Activated T-helper 1 cell treated with Interleukin-2 at 50 U/mL for 16 hours (primary cell): ENCODE measurements at places on chromosomes 2 and 18.

GRCh38 chr18:11176481-11176881 lies 27.1 kb upstream of the PIEZO2 start:
- no peak for DNase-seq

- no peak for DNase-seq
Measured at GRCh38 chr2:172228177-172228808, 125.6 kb upstream of the DLX2 start.

GRCh38 chr2:109275120-109276012 lies 146.4 kb downstream of the SH3RF3 start:
- no peak for DNase-seq

DNA sequence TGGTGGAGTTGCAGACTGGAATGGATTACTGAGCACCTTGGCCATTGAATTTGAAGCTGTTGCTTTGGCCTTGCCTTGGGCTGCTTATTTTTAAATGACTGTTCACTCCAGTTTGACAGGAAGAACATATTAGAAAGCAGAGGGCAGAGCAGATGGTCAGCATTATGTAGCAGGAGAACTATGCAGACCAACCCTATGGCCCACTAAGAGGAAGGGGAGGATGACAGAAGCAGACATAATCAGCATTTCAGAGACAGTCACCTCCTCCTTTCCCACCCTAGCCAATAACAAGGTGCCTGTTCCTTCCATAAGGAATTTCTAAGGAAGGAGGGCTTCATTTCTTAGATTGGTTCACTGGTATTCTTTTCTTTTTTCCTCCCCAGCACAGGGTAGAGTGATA lies 2.4 kb downstream of the CHRNA1 start:
- DNase-seq: no peak

DNA sequence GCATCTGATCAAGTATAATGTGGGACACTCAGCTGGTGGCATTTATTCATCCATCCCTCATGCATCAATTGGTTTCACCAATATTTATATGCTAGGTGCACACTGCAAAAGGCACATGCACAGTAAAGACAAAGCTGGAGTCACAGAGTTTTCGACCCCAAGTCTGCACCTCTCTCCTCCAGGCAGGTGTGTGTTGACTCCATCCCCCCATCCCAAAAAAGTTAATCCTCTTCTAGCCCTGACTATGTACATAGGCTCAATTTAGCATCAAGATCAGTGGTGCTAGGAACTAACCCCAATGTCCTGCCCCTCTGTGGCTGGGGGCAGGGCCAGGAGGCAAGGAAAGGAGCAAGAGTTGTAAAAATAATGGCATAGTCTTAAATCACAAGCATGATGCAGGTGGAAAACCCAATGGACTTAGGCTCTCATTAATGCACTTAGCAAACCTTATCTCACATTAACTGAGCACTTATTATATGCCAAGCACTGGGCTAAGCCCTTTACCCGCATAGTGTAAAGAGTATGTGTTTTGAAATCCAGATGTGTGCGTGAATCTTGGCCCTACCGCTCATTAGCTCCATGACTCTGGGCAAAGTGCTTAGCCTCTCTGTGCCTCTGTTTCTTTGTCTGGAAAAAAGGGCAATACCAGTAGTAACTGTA lies 3.1 kb downstream of the EVA1A start:
- DNase-seq: no peak

- DNase-seq: no peak
Measured at GRCh38 chr2:10019602-10020400, 23.5 kb upstream of the KLF11 start.

DNA sequence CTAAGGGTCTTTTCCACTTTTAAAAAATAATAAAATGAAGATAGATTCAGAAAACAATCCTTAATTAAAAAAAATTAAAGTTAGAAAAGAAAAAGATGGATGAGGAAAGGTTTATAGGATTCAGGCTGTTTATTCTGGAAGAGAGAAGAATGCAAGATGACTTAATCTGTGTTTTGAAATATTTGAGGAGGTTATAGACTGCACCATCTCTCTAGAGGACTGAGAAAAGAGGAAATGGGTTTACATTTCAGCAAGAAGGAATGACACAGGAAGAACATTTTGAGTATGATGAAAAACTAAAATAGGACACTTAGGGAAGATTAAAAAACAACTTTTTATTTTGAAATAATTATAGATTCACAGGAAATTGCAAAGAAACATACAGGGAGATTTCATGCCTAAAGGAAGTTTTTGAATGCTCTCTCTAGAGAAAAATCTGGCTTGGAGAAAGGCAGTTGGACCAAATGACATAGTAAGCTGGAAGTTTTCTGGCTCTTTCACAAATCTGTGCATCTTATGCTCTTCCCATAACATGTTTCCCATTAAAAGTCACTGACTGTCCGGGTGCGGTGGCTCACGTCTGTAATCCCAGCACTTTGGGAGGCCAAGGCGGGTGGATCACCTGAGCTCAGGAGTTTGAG lies 75.0 kb downstream of the CERS6 start:
- no peak for DNase-seq

DNA sequence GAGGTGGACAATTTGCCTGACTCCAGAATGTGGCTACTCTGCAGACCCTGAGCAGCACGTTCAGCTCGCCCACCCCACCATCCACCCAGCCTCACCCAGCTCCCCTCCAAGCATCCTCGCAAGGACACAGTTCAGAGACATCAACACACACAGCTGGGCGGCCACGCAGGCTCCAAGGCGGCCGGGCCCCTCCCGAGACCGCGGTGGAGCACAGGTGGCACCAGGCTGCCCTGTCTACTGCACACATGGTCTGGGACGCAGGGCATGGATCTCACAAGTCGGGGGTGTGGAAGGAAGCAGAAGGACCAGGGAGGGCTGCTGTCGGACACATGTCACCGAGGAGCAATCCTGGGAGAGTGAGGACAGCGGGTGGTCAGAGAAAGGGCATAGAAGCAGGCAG lies 36.2 kb downstream of the AQP12A start:
- DNase-seq: no peak

DNA sequence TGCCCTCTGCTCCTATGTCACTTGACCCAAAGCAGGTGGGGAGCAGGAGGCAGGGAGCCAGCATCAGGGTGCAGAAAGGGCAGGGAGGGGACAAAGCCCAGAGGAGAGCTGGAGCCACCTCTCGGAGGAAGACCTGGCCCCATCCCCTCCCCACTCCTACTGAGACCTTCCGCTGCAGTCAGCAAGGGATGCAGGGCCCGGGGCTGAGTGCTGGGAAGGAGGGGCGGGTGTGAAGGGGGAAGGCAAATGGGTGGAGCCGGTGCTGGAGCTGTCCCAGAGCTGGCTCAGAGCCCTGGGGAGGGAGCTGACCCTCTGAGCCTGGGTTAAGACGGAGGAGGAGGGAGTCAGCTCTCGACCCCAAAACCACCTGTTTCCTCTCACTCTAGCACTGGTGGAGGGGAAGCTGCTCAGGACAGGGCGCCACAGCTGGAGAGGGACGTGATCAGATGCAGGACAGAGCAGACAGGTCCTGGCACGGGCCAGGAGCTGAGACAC lies 33.8 kb downstream of the HS1BP3 start:
- DNase-seq: no peak

DNA sequence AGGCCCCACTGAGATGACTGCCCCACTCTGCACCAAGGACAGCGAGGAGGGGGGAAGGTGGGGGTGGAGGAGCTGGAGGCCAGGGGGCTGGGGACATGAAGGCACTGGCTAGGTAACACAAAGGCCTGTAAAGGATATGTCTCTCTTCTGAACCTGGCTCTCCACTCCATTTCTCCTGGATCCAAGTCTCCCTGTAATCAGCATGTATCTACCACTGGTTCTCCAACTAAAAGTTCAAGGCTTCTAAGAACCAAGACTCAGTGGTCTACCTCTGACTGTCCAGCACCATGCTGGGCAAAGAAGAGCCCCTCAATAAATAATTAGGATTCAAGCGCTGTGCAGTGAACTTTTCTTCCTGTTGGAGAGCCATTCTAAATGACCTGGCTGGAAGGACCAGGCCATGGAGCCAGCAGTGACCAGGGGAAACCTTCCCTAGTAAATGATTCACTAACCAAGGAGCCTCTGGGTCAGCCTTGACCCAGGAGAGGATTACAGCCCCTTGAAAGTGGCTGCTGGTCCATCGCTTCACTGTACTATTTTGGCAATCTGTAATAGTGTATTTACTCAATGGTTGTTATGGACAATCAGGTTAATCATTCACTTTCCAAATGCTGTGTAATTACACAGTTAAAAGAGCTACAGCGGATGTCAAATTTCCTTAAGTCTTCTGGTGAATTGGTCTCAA lies 73.2 kb downstream of the BCL11A start:
- no peak for DNase-seq

DNA sequence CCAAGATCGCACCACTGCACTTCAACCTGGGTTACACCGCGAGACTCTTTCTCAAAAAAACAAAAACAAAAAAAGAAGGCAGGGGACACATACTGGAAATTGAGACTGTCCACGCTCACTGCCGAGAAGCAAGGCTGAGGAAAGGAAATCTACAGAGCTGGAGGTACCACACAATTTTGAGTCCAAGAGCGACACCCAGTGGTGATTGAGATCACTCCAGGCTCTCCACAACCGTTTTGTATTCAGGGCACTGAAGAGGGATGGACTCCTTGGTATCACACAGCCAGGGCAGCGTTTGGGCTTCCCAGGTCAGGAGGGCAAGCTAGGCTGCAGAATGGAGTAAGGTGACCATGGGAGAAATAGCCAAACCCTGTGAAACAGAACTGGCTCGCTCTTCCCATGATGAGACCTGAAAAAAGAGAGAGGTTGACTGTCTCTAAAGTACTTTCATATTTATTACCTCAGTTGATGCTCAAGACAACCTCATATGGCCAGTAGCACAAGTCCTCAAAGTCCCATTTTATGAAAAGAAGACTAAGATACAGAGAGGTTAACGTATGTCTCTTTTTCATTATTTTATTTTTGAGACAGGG lies 74.5 kb upstream of the YPEL5 start:
- peak; percentile 2 for DNase-seq

GRCh38 chr2:72828840-72829507 lies 3.1 kb upstream of the EXOC6B start:
- DNase-seq: no peak

DNA sequence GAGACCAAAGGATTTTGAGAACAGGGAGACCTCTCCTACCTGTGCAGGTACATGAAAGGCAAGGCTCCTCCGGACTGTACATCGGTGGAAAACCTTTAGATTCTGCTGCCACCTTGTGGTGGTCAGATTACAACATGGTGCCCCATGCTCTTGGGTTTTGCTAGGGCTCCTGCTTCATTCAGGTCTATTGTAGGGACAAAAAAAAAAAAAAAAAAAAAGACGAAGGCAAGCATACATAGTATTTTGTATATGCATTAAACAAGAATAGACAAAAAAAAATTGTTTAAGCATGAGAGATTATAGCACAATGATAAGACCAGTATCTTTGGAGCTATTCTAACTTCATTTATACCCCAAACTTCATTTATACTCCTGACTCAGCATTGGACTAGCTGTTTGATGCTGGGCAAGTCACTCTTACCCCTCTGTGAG lies 27.4 kb upstream of the SPR start:
- DNase-seq: peak; percentile 33

- no peak for DNase-seq
Measured at GRCh38 chr2:85439025-85439472, 20.5 kb downstream of the SH2D6 start.

DNA sequence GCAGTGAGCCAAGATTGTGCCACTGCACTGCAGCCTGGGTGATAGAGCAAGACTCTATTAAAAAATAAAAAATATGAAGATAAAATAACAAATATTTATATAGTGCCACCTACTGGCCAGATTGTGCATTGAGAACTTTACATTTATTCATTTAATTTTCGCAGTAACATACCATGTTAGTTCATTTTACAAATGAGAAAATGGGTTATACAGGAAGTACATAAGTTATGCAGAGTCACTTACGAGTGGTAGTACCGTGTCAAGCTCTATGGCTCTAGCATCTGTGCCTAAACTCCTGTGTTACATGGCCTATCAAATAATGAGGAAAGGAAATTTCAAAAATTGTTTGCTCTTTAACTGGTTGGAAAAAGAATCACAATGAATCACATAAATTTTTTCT lies 27.9 kb downstream of the RIF1 start:
- no peak for DNase-seq

DNA sequence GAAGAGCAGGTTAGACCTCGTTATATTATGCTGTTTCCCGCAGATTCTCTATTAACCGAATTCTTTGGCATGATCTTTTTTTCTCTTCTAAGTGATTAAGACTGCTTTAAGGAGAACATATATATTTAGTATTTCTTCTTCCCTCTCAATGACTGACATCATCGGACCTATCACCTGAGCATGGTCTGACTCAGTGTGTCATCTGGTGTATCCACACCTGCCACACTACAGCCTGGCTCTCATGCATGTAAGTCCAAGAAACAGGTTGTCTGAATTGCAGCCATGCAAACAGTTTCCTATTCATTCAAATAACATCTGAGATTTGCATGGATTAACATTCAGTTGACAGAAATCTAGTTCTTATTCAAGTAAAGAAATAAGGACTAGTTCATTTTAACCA lies 55.1 kb upstream of the CWC22 start:
- no peak for DNase-seq

DNA sequence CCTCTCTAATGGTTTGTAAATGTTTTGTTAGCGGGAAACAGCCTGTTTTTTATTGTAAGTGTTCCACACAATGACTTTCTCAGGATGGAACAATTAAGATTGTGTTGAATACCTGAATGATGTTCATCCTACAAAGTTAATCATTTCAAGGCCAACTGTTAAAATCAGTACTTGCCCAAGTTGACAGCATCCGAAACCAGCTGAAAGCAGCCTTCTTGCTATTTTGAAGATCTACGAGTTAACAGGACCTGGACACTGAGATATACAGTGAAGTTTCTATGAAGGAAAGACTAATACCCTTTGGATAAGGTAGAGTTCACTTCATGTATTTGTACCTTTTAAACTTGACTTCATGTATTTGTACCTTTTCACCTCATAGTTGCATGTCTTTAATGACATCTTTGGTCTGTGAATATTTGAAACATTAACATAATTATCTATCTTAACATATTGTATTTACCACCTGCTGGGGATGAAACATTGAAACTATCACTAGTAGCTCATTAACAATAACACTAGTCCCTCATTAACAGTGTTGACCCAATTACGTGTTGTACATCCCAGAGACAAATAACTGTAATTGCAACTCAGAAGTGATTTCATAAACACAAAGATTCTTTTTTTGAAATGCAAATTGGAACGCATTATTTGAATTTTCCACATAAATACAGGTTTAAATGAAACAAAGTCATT lies 556.0 kb upstream of the MEX3C start:
- DNase-seq: no peak

DNA sequence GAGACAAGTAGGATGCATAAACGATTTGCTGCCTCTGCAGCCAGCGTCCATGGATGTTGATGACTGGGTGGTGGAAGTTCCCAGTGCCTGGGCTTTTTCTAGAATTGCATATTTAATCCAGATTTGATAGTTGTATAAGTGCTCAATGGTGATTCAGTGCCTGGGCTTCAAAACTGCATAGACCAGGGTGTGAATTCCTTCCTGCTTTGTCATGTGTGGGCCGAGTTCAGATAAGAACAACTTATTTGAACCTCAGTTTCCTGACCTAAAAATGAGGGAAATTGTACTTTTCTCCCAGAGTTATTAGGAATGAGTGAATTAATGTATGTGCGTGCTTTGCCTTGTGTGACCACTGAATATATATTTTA lies 154.6 kb downstream of the WDSUB1 start:
- no peak for DNase-seq

- DNase-seq: no peak
Measured at GRCh38 chr18:79547413-79548076, 132.1 kb upstream of the CTDP1 start.
